ENCODE measurements at places on chromosomes 7 and 10.

DNA sequence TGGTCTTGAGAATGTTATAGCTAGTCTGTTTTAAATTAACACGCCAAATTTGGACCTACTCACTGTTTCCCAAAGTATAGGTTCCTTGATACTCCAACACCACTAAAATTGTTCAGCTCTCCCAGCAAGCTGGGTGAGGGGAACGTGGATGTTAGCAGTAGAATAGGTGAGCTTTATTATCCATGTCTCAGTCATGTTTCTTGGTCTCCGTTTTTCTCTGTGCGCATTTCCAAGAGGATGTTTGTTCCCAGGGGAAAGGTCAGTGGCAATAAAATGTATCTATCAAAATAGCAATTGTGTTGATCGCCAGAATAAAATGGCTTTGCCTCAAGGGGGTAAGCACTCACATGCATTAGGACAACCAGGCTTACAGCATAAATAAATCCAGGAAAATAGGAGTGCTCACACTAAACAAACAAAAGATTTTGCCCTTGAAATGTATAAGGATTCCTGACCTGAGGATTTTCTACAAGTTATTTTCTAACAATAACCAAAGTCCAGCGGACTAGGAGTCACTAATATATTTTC lies 187.0 kb upstream of the C7orf33 start:
- DNase-seq = no peak

GRCh38 chr10:112985690-112986543 lies 35.9 kb downstream of the TCF7L2 start:
- DNase-seq = no peak

- no peak for DNase-seq
Observed at GRCh38 chr10:125575843-125576242, 107.1 kb downstream of the TEX36 start.

DNA sequence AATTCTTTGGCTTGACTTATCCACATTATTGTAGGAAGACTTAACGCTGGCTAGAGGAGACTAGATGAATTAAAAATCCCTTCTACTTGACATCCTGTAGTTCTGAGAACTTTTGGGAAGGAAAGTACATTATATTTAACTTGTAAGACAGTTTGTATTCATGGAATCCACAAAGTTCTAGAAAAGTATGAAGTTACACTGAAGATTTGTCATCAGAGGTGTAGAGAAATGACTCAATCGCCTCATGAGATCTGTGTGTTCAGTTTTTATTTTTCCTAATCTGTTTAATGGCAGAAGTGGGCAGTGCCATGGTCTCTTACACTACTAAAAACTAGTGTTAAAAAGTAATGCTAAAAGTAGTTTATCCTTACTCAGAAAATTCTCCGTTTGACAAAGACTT lies 89.1 kb upstream of the SMIM30 start:
- no peak for DNase-seq

GRCh38 chr10:47366731-47367460 lies 17.2 kb downstream of the ZNF488 start:
- DNase-seq = no peak

GRCh38 chr7:158891922-158892321 lies 35.6 kb downstream of the DYNC2I1 start:
- DNase-seq = no peak

- no peak for DNase-seq
Observed at GRCh38 chr7:4699841-4700240, 17.7 kb downstream of the FOXK1 start.

- no peak for DNase-seq
Observed at GRCh38 chr7:20116869-20117268, 100.3 kb downstream of the MACC1 start.

DNA sequence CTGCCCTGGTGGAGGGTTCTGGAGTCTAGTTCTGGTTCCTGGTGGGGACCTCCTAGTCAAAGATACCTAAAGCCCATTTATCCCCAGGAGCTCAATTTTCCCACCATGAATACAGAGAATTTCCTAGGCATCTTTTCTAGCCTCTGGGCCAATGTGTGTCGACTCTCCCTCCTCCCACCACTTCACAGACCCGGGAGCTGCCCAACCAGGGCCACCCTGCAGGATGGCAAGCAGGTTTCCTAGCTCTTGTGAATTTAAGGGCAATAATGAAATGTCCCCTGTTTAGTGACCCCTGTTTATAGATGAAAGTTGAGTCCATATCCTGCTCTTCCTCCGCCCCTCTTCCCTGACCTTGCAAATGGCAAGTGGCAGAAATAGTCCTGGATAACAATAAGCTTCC lies 9.4 kb downstream of the DLX5 start:
- DNase-seq = no peak

GRCh38 chr7:134602881-134603451 lies 43.7 kb upstream of the BPGM start:
- no peak for DNase-seq

- peak; percentile 44 for DNase-seq
Observed at GRCh38 chr10:93554760-93555432, 11.6 kb upstream of the FFAR4 start.

DNA sequence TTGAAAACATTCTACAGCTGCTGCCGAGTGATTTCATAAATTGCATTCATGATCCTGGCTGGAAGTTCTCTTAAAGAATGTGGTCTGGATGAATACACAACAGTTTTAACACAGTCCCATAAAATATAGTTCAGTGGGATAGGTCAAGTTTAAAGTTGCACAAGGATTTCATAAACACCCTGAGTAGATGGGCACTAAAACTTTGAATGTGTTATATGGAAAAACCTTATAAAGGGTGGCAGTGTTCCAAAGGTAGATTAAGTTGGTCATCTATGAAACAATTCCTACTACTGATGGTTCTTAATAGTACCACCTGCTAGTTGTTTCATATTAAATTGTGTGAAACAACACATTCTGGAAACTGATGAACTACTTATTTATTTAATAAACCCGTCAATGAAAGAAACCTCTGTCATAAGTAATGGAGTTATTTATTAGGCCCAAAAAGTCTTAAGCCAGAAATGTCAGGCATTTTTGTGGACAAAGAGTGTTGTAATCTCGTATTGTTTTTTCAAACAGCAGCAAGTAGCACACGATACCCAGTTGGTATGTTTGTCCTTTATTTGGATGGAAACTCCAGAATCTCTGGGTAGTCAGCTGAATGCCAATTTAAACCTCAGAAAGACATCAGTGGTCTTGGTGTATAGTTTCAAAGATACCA lies 14.3 kb upstream of the RPA3 start:
- no peak for DNase-seq

- no peak for DNase-seq
Observed at GRCh38 chr7:150385302-150385723, 6.2 kb downstream of the ZNF775 start.

- no peak for DNase-seq
Observed at GRCh38 chr7:98913026-98913425, 34.7 kb downstream of the TRRAP start.

- DNase-seq = no peak
Observed at GRCh38 chr10:22652988-22653481, 61.3 kb downstream of the PIP4K2A start.

GRCh38 chr7:150368884-150369747 lies 494 bp downstream of the REPIN1 start:
- DNase-seq = peak; percentile 93

GRCh38 chr7:70758646-70759045 lies 373.3 kb upstream of the GALNT17 start:
- no peak for DNase-seq

- no peak for DNase-seq
Observed at GRCh38 chr7:38453168-38453567, 178.0 kb downstream of the AMPH start.

DNA sequence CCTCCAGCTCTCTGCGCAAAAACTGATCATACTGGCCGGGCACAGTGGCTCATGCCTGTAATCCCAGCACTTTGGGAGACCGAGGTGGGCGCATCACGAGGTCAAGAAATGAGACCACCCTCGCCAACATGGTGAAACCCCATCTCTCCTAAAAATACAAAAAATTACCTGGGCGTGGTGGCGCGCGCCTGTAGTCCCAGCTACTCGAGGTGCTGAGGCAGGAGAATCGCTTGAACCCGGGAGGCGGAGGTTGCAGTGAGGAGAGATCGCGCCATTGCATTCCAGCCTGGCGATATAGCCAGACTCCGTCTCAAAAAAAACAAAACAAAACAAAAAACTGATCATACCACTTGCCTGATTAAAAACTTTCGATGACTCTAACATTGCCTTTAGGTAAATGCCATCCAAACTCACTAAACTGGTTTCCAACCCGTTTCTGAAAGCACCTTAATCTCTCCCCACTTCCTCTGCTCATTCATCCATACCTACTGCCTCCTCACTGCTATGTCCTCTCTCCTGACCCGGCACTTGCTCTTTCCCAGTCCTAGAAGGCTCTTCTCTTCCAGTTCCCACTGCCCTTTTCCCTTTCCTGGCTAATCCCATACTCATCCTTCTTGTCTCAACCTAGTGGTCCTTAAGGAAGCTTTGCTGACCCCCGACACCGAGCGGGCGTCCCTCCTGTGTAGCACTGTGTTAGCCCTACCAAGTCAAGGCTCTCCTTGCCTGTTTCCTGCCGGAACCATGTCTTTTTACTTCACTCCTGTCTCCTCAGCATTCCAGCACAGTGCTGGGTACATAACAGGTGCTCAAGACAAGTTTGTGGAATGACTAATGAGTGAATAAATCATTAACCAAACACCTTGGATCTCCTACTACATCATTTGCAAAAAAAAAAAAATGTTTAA lies 686 bp upstream of the MIOS start:
- DNase-seq = no peak

DNA sequence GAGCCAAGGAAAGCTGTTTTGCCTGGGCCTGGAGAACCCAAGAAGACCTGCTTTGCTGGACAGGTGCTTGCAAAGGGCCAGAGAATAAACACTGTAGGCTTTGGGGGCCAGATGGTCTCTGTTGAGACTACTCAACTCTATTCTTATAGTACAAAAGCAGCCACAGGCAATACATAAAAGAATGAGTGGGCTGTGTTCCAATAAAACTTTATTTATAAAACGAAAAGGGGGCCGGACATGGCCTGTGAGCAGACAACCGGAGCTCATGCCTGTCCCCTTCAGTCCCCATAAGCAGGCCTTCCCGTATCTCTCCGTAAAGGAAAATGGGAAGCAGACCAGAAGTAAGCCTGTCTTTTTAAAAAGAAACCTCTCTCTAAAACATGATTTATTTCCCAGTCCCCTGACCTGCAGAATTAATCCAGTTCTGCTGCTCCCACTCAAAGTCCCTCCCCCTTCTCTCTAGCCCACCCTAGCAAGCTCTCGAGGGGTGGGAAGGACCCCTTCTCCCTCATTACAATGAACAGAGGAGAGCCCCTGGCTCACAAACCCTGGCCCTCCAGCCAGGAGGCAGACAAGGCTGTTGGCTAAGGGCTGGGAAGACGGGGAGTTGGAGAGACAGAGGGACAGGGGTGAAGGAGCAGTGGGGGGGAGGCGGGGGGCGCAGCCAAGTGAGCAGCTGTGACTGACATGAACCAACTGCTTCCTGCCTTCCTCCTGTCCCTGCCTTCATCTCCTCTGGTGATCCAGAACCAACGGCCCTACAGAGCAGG lies 177.8 kb downstream of the NEURL1 start:
- no peak for DNase-seq

GRCh38 chr10:22611425-22612115 lies 102.8 kb downstream of the PIP4K2A start:
- no peak for DNase-seq

GRCh38 chr10:33337326-33337957 lies 3.0 kb upstream of the NRP1 start:
- no peak for DNase-seq

DNA sequence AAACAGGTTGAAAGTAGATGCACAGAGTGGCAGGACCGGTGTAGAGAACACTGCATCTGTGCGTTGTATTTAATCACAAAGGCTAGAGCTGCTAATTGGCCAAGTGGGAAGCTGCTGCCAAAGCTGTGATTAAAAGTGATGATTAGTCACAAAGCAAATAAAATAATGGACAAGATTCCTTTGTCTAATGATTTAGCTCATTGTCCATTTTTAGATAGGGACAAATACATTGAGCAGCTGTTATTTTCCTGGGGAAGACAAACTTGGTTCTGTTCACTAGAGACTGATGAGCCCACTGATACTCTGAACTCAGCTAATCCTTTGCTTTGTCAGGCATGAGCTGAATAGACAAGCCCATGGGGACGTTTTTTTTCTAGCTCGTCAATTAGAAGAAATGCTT lies 19.7 kb downstream of the UBE3C start:
- DNase-seq = no peak

DNA sequence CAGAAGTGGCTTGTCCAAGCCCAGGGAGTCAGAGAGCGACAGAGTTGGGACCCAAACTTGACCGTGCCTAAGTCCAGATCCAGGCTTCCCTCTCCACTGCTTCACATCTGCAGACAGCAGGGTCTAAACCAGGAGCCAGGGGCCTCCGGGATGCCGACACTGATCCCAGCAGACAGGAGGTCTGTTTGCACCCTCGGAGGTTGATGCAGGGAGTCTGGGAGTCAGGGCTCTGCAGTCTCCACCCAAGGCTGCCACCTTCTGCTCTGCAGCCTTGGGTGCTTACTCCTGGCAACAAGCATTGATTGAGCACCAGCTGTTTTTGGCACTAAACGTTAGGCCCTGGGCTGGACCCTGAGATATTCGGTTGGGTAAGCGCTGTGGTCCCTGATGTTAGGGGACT lies 21.0 kb downstream of the ELFN1 start:
- DNase-seq = no peak

DNA sequence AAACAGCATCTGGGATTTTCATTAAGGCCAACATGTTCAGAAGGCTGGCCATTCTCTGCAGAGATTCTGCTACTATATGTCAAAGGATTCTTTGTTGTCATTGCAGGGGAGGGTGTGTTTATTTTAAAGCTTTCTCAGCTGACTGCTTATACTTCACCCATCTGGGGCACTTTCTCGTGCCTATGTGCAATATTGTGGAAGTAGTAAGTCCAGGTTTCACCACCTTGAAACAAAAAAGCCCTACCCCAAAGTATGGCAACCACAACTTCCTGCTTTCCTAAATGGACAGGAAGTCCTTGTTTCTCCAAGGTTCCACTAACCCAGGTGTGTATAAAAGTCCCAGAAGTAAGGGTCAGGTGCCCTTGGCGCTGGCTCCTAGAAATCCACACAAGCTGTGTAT lies 58.7 kb upstream of the COL1A2 start:
- DNase-seq = no peak

GRCh38 chr7:25756601-25757000 lies 395.4 kb upstream of the NFE2L3 start:
- no peak for DNase-seq

GRCh38 chr10:117007080-117007479 lies 2.1 kb upstream of the SHTN1 start:
- DNase-seq = no peak

- no peak for DNase-seq
Observed at GRCh38 chr7:11751315-11751714, 80.7 kb downstream of the THSD7A start.
